ENCODE measurements at places on chromosomes 3 and 15.

DNA sequence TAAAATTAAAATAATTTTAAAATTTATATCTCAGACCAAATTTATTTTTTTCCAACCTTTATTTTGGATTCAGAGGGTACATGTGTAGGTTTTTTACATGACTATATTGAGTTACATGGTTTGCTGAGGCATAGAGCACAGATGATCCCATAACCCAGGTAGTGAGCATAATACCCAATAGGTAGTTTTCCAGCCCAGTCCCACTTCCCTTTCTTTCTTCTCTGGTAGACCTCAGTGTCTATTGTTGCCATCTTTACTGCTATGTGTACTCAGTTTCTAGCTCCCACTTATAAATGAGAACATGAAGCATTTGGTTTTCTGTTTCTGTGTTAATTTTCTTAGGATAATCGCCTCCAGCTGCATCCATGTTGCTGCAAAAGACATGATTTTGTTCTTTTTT is 338.1 kb downstream of the EFHB start:
- no peak for DNase-seq

DNA sequence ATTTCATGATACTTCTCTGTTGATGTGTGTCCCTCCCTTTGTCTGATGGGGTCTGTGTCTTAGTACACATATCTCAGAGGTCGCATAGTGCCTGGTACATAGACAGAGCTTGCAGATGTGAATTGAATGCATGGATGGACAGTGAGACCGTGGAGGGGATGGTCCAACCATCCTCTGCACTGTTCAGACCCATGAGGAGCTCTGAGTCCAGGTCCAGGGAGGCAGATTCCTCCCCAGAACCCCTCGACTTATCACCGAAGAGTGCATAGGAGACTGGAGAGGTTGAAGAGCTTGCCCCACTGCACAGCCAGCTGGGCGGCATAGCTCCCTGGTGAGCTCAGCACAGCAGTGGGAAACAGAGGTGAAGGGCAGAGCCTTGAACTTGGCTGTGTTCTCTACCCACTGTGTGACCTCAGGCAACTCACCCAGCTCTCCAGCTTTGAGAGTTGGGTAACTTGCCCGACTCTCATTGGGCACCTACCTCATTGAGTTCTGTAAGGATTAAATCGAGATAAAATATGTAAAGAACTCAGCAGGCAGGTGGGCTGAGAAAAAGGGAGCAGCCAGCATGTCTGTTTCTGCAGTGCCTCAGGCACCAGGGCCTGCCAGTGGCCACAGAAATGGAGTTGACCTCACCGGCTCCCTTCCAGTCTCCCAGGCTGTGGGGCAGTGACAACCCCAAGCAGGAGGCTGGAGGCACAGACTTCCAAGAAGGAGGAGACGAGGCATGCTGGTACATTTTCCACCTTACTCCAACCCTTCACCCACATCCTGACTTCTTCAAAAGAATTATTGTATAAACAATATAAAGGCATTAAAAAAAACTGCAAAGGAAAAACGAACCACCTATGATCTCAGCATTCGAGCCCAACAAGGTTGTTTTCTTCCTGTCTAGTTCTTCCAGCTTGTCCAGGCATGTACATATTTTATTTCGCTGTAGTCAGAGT is 54.1 kb upstream of the TFRC start:
- DNase-seq, result no peak

DNA sequence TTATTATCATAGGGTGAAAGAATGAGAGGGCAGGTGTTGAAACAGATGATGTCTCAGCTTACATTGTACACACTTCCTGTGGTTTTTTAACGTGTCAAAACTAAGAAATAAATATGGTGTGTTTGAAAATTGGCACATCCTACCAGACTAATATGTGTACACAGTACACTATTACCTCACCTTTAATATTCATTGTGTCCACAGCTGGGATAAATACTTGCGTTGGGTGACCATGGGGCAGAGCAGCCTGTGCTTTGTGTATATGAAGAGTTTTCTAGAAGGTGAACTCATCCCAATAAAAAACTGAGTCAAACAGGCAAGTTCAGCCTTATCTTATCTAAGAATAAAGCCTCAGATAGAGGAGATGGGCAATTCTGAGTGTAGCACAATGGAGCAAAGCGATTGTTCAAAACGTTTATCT is 17.3 kb downstream of the SUCNR1 start:
- DNase-seq, result no peak

DNA sequence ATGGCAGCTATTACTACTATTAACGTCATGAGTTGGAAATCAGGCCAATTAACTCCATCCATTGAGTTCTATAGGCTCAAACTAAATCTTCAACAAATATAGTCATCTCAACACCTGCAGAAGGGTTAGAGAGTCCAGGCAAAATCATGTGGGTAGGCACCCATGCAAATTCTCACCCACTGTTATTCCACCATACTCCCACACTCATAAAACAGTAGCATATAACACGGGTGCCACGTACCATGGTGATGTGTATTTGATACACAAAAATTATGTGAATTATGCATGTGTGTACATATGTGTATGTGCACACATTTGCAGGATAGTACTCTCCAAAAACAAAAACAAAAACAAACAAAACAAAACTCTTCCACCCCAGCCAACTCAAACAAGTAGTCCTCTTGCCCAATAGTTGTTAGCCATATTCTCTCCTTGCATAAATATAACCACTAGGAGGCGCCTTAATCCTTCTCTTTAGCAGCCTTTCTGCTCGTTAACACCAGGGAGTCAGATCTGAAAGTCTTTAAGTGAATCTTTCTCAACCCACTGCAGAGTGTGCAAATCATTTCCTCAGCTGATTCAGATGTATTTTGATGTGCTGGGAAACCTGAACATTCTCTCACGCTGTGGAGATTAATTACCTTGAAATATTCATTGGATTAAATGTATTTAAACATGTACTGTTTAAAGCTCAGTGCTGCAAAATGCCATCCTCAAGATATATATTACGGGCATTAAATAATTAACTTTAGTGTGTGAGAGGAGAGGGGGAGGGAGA is 38.0 kb upstream of the COPB2 start:
- peak; percentile 87 for DNase-seq

- peak; percentile 85 for DNase-seq
Measured at GRCh38 chr3:193605876-193606275, 12.9 kb downstream of the OPA1 start.

DNA sequence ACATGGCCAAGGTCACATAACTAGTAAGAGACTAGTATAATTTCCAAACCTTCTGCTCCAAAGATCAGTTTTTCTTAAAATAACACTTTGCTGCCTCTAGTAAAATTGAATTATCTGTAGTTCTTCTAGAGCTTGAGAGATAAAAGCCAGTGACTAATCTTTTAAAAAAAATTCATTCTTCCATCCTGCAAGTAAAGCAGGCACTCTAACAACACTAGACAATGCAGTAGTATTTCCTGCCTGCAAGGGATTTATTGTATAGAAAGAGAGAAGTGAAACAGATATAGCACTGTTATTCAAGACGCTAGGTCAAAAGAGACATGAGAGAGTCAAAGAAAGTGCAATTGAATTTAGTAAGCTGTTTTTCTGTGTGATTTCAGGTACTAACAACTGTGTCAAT is 159.5 kb upstream of the TBC1D5 start:
- DNase-seq, result no peak

DNA sequence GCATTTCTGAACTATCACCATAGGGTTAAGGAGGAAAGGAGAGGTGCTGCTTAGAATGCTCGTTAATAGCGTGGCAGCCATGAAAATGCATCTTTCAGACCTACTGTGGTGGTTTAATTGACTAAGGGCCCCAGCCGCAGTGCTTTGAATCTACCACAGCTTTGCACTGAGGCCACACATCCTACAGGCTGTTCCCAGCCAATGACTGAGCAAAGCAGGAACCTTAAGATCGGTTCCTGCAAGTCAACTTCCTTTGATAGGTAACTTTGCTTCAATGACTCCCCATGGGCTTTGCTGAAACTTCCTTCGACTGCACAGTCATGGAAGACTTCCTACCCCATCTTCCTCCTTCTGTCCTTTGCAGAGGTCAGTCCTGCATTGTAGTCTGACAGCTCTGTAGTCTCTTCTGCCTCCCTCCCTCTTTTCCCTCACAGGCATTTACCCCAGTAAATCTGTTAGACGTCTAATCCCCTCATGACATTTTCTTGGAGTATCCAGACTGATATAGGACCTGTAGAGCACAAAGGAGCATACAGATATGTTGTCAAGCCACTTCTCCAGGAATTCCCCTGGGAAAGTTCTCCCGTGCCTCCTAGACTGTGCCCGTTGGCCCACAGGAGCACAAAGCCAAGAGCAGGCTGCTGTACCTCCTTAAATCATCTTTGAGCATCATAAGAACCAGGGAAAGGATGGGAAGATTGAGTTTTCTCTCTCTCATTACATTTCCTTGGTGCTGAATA is 2.6 kb upstream of the BCL2A1 start:
- DNase-seq, result no peak

DNA sequence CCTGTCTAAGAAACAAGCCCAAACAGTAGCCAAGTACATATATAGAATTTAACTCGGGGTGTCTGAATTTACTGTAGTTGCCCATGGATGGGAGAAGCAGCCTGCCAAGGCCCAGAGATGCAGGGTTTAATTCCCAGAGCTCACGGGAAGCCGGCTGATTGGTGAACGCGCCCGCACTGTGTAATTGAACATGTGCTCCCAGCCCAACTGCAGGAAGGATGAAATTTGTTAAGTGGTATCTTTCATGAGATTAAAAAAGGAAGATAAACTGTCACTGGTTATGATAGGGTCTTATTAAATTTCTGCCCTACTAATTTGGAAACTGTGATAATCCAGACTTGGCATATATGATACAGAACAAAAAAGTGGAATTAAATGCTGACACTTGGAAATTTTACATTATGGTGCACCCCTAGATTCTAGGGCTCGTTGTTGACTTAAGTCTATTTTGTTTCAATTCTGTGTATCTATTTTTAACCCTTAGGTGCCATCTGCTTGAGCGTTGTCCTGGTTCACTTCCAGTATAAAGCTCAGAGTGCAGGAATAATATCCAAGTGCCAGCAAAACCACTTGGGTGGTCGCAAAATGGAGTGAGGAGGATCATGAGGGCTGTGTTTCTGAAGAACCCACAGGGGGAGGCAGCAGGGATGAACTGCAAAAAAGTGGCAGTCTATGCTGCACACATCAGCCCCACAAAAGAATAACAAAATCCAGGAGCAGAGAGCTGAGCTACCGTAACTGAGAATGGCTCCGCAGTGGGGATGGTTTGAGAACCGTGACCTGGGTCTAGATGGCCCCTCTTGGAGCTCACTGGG is 13.8 kb upstream of the TMC3 start:
- no peak for DNase-seq

GRCh38 chr3:58864480-58864879 is 185.3 kb downstream of the CFAP20DC start:
- DNase-seq, result no peak

All from fibroblast of pulmonary artery (primary cell).